Lung (tissue), 17 donors: ENCODE measurements at places on chromosomes 3 and 15.

DNA sequence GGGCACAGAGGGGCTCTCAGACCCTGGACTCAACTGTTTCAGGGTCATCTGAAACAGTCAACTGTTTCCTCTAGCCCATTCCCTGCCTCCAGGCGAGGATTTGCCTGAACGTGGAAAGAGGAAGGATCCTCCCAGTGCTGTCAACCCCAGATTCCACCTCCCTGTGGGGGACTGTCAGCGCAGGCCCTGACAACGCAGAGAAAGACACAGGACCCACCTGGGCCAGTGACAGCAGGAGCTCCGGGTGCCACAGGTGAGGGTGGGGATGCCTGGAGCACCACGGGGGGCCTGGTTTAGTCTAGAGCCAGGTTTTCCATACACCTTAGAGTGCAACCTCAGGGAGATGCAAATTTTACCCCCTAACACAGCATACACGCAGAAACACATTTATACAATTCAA is 19.5 kb upstream of the LAMP3 start:
- DNase-seq = no peak

DNA sequence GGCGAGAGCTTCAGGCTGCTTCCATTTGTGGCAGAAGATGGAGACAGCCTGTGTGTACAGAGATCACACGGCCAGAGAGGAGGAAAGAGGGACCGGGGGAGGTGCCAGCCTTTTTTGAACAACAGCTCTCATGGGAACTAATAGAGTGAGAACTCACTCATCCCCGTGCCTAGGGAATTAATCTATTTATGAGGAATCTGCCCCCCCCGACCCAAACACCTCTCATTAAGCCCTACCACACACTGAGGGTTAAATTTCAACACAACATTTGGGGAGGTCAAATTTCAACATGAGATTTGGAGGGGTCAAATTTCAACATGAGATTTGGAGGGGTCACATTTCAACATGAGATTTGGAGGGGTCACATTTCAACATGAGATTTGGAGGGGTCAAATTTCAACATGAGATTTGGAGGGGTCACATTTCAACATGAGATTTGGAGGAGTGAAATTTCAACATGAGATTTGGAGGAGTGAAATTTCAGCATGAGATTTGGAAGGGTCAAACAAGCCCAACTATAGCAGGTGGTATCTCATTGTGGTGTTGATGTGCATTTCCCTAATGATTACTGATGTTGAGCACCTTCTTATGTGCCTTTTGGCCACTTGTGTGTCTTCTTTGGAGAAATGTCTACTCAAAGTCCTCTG is 20.6 kb upstream of the RFTN1 start:
- no peak for DNase-seq

DNA sequence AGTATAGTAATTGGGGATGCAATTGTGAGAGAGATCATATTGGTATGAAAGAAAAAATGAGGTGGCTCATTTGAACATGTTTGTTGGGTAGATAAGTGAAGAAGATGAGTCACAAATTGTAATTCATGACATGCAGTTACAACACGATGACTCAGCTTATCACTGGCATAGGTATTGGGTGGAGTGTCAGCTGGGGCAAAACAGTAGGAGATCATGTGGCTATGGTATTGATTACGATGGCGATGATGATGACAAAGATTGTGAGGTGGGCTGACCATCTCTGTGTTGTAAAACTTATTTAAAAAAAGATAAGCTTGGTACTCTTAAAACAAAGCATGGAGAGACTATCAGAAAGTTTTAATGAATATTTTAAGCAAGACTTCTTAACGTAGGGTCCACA is 11.6 kb upstream of the DPH6 start:
- no peak for DNase-seq

- DNase-seq = peak; percentile 71
Observed at GRCh38 chr3:23527326-23527725, 278.4 kb upstream of the UBE2E1 start.

GRCh38 chr15:63288778-63289378 is 11.5 kb downstream of the APH1B start:
- DNase-seq = no peak

DNA sequence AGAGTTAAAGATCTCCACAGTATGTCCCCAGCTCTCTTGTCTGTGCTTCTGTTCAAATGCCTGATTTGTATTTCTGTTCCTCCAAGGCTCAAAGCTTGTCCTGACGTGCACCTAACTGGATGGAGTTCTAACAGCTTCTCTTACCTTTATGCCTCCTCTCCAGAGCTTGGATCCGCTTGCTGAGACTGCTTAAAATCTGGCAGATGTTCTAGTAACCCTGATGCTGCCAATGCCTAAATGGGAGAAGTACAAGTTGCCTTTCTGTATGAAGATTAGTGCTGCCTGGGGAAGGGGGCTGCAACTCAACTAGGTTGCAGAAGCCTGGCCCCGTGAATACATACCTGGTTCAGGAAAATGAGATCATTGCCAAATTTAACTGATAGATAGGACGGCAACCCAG is 354.5 kb upstream of the KCNMB2 start:
- DNase-seq = peak; percentile 18

- DNase-seq = no peak
Observed at GRCh38 chr3:43759297-43759782, 68.6 kb downstream of the ABHD5 start.

GRCh38 chr3:38003371-38003816 is 12.8 kb downstream of the VILL start:
- peak; percentile 58 for DNase-seq

DNA sequence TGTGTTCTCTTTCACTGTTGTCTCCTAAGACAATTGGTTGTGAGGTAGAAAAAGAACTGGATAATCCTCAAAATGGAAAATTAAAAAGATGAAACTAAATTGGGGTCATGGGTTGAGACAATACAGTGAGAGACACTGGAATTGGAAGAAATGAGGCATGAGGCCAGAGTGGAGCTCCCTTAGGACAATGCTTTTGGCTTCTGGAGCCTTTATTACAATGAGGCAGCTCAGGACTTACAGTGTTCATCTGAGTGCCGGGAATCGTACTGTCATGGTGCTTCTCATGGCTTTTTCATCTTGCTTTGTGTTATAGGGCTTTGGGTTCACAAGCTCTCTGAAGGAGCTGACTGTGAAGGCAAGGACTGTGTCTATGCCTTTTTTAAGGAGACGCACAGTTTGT is 293.5 kb downstream of the SOX2 start:
- no peak for DNase-seq

- no peak for DNase-seq
Observed at GRCh38 chr15:62119874-62120273, 45.2 kb downstream of the C2CD4B start.

DNA sequence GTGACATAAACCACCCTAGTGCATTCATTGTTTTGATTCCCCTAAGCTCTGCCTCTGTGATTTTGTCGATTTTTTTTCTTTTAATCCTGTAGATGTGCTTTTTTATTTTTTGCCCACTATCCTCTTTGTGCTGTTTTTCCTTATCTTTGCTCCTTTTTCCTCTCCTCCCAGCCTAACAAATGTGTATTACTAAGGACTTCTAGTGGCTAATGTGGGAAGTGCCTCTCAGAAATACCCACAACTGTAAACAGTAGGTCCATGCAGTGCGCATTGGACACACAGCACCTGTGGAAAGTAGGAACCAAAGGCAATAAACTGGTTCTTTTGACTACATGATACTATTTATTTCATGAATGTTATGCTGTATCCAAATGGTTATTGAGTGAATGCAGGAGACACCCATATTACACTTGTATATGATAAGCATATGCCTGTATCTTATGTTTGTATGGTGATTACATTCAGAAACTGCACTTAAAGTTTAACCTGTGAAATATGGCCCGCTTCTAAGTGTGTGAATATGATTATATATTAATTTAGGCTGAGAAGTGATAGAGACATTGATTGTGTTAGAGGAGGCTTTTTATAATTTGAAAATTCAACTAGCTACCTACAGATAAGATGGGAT is 147.8 kb downstream of the PLCL2 start:
- no peak for DNase-seq

GRCh38 chr3:81029861-81030260 is 731.6 kb downstream of the GBE1 start:
- DNase-seq = no peak

- no peak for DNase-seq
Observed at GRCh38 chr3:156459434-156459833, 95.5 kb downstream of the SSR3 start.

- peak; percentile 29 for DNase-seq
Observed at GRCh38 chr3:146536681-146537080, 7.7 kb downstream of the PLSCR1 start.

DNA sequence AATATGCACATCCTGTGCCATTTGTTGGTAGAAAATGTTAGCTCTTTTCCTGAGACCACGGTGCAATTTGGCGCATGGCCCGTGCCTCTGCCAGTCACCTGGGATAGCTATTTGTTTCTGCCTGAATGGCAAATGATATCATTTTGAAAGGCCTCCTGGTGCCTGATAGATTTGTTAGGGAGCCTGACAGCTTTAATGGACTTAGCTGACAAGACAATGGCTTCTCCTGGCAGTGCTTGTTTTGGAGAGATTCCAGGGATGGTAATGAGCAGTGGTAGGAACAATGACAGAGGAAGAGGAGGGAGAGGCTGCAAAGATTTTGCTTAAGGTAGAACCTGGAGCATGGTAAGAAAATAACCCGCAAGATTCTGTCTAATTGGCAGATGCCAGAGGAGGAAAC is 268.5 kb downstream of the CLSTN2 start:
- no peak for DNase-seq

DNA sequence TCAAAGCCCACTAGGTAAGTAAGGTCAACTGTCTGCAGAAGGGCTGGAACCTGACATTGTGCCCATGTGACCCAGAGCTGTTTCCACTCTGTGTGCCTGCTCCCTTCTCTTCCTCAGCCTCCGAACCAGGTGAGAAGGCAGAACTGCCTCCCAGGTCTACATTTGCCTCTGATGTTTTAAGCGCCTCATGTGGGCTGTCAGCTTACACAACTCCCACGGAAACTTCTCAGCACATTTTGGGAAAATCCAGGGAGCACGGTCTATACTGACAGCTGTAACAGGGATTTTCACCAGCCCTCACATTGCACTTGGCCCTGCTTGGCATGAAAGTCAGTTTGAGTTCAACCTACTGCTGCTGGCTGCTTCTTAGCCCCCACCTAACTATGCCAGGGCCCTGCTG is 46.9 kb upstream of the SLC24A5 start:
- no peak for DNase-seq

DNA sequence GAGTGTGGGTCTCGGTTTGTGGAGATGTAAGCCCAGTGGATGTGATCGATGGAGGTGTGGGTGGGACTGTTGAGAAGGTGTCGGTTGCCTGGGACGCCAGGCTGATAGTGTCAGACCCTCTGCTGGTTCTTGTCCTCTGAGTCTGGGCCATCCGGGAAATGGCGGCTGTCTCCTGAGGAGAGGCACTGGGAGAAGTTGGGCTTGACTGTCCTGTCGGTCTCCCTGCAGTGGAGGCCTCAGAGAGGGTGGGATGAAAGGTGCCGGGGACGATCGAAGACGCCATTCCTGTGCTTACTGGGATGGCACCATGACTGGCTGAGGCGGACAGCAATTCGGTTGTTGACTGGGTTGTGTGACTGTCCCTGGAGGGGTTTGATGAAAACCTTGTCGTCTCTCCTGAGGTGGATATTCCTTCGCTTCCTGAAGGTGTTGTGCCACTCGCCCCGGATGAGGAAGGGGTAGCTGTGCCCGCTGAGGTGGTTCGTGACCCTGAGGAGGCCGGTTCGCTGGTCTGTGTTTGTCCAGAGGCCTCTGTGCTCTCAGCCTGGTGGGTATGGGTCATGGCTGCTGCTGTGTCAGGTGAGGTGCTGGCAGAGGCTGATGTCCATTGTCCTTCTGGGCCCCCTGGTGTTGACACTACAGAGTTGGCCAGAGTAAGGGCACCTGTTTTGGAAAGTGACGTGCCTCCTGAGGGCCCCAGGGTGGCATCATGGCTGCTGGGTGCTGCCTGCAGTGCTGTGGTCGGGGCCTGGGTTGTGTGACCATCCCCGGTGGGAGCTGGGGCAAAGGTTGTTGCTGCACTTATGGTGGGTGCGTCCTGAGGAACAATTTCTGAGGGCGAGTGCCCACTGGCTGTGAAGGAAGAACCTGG is 22.8 kb downstream of the MUC4 start:
- DNase-seq = no peak

GRCh38 chr3:115089481-115089880 is 57.6 kb downstream of the ZBTB20 start:
- DNase-seq = no peak

DNA sequence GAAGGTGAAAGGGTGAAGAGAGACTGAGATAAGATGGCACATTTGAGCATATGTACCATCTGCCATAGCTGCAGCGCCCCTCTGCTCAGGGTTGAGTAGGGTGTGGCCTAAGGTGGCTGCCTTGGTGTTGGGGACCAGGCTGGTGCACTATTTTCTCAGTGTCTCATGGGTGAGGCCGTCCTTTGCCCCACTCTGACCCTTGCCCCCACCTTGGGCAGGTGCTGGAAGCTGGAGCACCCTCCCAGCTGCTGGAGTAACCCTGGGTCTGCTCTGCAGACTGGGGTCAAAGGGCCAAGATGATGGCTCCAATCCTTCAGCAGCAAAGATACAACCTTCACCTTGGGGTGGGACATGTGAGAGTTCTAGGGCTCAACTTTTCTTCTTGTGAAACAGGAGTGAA is 69.2 kb downstream of the DAPK2 start:
- no peak for DNase-seq

- no peak for DNase-seq
Observed at GRCh38 chr15:31239409-31239808, 87.2 kb upstream of the KLF13 start.

- no peak for DNase-seq
Observed at GRCh38 chr3:66803206-66803605, 194.9 kb upstream of the KBTBD8 start.

GRCh38 chr15:88491158-88491557 is 23.6 kb downstream of the MRPS11 start:
- DNase-seq = no peak

DNA sequence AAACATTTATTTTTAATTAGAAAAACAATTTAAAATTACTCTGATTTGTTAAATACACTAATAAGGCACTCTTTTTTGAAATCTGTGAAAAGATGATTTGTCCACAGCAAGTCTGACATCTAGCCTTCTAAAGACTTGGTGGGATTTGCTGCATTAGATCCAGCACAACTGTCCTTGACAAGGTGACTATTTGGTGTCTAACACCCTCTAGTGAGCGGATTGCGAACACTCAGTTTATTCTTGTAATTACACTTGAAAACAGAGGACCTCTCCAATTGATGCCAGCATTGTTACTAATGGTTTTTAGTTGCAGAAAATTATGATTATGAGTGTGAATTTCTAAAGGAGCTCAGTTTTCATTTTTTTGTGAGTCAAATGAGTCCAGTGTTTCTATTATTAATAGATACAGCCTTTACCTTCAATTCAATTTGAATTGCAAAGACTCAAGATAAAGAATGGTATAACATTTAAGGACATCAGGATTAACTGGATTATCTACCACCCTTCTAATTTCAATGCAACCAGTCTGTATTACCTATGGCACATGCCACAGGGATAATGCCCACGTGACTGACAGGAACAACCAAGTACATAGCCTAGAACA is 29.7 kb upstream of the STRIT1 start:
- DNase-seq = peak; percentile 89

- DNase-seq = no peak
Observed at GRCh38 chr3:99473321-99473751, 165.1 kb upstream of the COL8A1 start.

- no peak for DNase-seq
Observed at GRCh38 chr15:39555885-39556284, 25.0 kb upstream of the THBS1 start.
